ENCODE measurements at places on chromosomes 7 and 10.

DNA sequence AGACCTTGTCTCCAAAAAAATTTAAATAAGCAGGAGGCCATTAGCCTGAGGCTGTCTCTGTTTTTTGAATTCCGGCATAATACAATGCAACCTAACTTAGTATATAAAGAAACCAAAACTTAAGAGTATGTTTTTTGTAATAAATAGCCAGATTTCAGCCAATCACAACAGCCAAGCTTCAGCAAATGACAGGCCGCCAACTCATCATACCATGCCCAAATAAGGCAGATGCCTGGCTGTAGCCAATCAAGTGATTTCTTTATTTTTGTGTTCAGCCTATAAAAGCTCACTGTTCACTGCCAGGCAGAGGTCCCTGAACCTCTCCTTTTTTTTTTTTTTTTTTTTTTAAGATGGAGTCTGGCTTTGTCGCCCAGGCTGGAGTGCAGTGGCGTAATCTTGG lies 12.7 kb upstream of the PURB start:
- no peak for DNase-seq

- no peak for DNase-seq
These were observed 20.7 kb downstream of the CREB3L2 start for GRCh38 chr7:137981175-137981574.

DNA sequence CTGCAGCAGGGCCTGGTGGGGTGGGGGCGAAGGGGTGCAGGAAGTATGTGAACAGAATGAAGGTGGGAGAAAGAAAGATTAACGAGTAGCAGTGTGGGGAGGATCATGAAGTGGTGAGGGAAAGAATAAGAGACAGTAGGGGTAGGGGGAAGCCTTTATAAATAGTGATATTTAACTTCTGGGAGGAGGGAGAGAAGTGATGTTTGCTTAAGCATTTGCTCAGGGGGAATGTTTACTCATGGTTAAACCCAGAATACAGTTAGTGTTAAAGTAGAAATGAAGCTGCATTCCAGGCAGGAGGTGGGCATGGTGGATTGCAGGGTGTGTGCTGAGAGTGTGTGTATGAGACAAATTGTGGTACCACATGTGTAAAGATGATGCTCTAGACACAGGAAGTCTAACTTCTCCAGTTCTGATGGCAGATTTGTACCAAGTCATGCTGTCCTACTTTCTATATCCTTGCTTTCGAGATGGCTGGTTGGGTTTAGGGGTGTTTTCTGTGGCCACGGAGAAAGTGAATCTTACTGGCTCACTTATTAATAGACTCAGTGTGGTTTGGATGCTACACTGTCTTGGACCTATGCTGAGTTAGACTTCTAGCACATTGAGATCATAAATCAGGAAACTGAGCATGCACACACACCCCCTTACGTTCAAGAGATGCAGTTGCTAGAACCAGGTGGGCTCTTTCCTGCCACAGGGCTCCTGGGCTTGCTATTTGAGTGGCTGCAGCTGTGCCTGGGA lies 10.6 kb upstream of the DNMBP start:
- no peak for DNase-seq

DNA sequence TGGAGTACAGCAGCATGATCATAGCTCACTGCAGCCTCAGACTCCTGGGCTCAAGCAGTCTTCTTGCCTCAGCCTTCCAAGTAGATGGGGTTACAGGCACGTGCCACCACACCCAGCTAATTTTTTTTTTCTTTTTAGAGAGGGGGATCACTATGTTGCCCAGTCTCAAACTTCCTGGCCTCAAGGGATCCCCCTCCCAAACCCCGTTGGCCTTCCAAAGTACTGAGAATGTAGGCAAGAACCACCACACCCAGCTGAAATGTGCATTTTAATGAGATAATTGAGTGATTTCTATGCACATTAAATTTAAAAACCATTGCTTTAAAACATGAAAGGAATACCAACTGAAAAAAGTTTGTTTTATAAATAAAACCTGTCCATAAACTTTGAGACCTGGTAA lies 25.6 kb downstream of the MARCHF5 start:
- DNase-seq, result no peak

DNA sequence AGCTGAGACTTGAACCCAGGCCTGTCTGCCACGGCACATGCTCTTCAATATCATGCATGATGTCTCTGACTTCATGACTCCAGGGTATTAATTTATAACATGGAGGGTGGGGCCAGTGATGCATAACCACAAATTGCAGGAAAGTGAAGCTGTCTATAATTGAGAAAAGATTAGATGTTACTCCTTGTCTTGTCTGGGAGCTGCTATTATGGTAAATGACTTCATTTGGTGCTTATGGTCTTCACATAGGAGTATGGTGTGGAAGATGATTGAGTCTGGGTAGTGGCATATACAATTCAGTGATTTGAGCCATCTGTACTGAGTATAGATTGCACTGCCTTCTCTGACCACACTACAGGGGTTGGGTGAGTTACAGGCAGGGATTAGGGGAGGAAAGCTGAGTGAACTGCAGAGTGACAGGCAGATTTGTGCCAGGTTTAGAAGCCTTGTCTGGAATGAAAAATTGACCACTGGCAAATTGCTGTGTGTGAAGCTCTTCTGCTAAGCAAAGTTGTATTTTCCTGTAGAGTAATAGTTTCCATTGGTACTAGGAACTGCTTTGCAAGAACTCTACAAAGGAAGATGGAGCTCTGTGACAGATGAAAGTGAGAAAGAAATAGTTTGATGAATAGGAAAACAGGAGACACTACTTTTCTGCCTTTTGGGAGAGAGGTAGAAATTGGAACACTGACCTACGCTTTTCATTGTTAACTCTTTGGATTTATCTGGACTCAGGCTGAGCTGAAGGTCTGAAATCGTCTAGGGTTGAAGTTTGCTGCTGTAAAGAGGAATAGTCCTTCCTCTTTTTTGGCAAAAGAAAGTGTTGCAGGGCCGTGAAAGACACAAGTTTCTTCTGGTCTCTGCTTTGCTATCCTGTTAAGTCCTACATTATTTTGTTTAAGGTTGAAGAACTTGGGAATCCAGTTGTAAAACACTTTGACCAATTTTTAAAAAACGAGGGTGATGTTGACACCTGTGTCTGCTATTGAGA lies 2.7 kb downstream of the SND1 start:
- DNase-seq, result no peak
